Activated T-cell treated with anti-CD3 and anti-CD28 coated beads for 24 hours (primary cell): ENCODE measurements at places on chromosomes 3 and 15.
A peak's percentile ranks its signal among the peaks of the same experiment; 100 is the strongest.

DNA sequence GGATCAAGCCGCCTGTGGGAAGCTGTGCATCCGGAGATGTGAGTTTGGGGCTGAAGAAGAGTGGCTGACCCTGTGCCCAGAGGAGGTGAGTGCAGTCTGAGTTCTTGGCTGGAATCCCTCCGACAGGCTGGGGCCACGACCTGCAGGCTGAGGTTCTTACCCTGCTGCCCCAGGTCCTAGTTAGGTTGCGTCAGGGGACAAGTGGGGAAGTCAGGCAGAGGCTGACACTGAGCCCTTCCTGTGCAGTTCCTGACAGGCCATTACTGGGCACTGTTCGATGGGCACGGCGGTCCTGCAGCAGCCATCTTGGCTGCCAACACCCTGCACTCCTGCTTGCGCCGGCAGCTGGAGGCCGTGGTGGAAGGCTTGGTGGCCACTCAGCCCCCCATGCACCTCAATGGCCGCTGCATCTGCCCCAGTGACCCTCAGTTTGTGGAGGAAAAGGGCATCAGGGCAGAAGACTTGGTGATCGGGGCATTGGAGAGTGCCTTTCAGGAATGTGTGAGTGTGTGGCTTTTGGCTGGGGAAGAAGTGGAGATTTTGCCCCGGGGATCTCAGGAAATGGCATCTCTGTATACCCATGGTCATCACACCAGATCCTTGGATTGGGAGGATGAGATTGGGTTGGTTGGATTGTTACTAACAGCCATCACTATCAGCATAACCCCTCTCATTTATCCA lies 1.3 kb downstream of the PPM1M start:
- no peak for DNase-seq

DNA sequence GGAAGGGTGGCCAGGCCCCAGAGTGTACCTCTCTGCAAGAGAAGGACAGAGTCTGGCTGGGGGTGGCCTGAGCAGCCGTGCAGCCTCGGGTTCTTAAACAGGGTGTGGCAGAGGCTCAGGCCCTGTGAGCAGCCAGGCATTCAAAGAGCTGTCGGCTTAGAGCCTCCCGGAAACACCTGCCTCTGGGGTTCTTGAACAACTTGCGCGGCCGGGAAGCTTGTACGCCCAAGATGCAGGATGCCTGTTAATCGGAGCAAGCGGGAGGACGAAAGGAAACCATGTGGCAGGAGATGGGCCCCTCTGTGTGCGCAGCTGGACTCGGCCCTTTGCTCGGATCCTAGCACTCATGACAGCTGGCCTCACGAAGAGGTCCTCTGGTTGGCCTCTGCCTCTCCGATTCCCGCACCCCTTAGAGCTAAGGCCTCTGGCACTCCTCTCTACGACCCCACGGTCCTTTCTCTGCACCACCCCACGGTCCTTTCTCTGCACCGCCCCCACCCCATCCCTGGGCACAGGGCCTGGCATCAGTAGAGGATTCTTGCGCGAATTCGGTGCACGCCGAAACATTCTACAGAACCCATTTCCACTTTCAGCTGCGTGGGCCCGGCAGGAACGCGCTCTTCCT lies 23.9 kb upstream of the TXNRD3 start:
- no peak for DNase-seq

GRCh38 chr3:64686446-64686908 lies 1.3 kb downstream of the ADAMTS9 start:
- no peak for DNase-seq

DNA sequence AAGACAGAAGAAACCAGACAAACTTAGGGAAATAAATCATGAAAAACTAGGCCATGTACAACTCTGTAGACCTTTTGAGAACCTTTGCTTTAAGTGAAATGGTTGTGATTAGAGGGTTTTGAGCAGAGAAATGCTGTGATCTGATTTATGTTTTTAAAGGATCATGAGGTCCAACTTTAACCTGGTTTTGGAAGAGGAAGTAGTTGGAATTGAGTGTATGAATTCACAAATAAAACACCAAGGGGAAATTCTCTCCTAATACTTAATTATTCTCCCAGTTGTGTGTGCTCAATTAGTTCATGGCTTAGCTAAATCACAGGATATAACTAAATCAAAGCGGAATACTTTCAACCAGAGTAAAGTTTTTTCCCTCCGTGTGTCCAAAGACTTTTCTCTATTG lies 45.5 kb upstream of the MCF2L2 start:
- DNase-seq: no peak

GRCh38 chr3:114221165-114221880 lies 16.1 kb downstream of the ZNF80 start:
- DNase-seq: peak; percentile 36

- DNase-seq: peak; percentile 28
Measured at GRCh38 chr3:183306798-183307671, 54.0 kb downstream of the B3GNT5 start.

DNA sequence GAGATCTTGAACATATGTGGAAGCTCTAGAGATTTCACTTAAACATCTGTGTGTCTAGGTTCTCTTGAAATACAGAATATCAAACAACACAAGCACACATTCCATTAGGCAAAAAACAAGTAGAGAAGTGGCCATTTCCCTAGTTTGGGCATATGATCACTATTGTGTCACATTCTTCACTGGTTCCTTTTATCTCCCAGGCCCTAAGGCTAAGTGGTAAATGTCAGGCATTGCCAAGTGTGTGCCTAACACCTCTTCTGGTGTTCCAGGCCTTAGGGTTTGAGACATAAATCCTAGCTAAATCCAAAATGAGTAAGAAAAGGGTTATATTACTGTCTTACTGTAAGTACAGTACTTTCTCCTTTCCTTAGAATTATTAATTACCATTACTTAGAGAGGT lies 880.1 kb downstream of the PDCD6IP start:
- no peak for DNase-seq

DNA sequence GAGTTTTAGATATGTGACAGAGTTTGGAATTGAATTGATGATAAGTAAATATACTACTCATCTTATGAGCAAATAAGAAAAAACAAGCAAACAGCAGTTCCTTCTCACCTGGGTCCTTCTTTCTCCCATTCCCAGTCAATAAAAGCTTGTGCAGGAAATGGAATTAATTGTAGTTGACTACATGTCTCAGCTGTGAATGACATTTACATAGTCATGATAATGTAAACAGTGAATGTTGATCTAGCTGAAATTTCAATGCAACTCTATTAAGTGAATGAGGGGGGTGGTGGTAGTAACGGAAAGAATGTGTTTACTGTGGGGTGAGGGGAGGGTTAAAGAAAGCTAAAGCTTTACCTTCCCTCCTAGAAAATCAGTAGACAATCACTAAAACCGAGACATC lies 76.2 kb downstream of the NFKBIZ start:
- no peak for DNase-seq

DNA sequence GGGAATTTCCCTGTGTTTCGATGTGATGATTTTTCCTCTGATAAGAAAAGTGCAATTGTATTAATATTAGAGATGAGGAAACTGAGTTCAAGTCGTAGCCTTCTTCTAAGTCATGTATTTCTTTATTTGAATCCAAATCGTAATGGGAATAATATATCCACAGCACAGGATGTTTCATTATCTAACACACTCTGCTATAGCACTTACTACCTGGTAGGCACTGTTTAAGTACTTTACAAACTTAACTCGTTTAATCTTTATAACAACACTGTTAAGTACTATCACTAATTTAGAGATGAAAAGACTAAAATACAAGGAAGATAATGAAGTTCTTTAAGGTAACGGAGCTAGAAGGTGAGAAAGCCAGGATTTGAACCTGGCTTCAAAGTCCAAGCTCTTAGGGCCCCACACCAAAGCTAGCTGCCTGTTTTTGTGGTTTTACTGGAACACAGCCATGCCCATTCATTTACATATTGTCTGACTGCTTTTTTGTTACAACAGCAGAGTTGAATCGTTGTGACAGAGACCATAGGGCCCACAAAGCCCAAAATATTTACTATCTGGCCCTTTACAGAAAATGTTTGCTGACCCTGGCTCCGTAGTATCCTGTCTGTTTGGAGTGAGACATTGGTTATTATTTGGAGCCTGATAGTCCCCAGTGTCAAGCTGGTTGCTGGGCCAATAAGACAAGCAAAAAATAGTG lies 9.6 kb upstream of the ATP13A3 start:
- no peak for DNase-seq

- DNase-seq: no peak
Measured at GRCh38 chr3:123090728-123091531, 24.1 kb downstream of the PDIA5 start.

- DNase-seq: no peak
Measured at GRCh38 chr15:48759921-48760320, 50.9 kb downstream of the CEP152 start.

GRCh38 chr3:54736459-54736858 lies 191.4 kb downstream of the LRTM1 start:
- no peak for DNase-seq

GRCh38 chr3:62209101-62209500 lies 164.2 kb downstream of the FEZF2 start:
- no peak for DNase-seq

GRCh38 chr3:194908496-194908895 lies 222.8 kb downstream of the FAM43A start:
- DNase-seq: no peak

- no peak for DNase-seq
Measured at GRCh38 chr3:107604057-107604822, 81.5 kb downstream of the BBX start.

GRCh38 chr15:31472636-31473384 lies 146.2 kb downstream of the KLF13 start:
- peak; percentile 35 for DNase-seq
